Thymus (tissue), 14 donors: ENCODE measurements at places on chromosomes 11 and 22. TPM values are rescaled to one million over a fixed set of nuclear protein-coding genes. Genes with fewer than 3 reads are reported as not detected.

Gene SMTNL1
- total RNA-seq: 0.05 TPM

Gene CREB3L1
- 1.3 TPM for total RNA-seq

Gene MFRP
- not detected for total RNA-seq

Gene METTL15
- 8.5 TPM for total RNA-seq

DNA sequence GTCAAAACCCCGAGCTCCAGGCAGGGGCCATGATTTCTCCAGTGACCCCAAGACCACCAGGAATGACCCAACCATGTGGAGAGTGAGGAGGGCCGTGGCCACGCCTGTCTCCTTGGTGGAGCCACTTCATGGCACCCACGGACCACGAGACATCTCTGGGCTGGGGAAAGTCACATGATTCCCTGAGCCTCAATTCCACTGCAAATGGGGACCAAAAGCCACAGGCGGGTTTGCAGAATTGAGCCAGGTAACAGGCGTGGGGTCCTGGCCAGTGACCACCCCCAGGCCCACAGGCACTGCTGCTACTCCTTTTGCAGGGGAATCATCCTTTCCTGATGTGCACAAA is 178.9 kb downstream of the CTTN start:
- no peak for DNase-seq

GRCh38 chr11:73019449-73019848 is 122.7 kb downstream of the FCHSD2 start:
- DNase-seq: no peak

DNA sequence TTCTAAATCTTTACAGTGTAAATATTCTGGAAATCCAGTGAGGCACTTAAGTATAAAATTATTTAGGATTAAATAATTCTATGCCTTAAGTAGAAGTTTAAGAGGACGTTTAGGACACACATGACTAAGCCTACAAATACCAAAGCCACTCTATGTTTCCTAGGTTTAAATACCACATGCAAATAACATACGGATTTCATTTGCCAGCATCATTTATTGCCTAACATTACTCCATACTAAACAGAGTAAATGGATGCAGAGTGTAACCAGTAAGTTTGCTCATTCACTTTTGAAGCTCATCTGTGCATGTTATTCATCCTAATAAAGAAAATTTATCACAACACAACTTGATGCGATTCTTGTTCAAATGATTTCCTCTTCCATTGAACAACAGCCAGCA is 4.1 kb downstream of the BDNF start:
- DNase-seq: no peak

DNA sequence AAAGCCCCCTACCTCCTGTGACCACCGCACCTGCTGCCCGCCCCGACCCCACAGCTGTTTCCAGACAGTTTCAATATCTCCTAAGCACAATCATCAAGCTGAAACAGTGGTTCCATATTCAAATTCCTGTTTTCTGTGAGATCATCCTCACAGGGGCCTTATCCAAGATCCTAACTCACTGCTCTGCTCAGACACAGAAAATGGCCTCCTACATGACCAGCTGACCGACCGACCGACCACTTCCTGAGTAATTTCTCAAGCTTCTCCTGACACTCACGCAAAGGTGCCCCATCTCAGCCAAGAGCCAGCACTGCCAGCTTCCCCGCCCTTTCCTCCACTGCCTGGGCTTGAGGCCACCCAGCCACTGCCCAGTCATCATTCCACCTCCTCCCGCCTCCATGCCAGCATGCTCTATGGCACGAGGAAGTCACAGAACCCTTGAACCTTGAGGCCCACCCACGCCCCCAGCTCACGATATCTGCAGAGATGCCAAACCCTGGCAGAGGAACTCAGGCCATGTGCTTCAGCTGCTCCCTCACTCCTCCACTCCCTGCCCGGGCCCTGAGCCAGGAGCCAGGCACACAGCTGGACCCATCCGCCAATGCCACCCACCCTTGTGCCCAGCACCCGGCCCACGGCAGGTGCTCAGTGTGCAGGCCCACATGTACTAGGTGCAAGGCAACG is 14.0 kb downstream of the KIAA0930 start:
- no peak for DNase-seq

DNA sequence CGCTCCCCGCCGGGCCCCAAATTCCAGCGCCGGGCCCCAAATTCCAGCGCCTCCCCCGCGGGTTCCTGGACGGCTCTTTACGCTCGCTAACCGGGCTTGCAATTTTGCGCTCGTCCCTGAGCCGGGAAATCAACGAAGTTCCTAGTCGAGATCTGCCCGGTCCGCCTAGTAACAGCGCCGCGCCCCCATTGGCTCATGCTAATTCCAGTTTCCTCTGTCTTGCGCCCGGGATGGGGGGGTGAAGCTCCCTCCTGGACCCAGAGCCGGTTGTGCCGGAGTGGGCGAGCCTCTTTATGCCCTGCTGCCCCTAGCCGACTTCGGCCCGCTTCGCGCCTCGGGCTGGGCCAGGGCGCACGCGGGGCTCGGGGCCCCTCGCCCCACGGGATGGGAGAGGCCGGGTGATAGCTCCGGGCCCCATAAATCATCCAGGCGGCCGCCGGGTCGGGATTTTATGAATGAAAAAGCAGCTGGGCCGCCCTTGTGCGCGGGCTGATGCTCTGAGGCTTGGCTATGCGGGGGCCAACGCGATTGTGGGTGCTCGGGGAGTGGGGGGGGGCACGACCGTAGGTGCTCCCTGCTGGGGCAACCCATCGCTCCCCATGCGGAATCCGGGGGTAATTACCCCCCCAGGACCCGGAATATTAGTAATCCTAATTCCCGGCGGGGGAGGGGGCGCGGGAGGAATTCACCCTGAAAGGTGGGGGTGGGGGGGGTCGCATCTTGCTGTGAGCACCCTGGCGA is 1.8 kb upstream of the CCND1 start:
- DNase-seq: no peak

DNA sequence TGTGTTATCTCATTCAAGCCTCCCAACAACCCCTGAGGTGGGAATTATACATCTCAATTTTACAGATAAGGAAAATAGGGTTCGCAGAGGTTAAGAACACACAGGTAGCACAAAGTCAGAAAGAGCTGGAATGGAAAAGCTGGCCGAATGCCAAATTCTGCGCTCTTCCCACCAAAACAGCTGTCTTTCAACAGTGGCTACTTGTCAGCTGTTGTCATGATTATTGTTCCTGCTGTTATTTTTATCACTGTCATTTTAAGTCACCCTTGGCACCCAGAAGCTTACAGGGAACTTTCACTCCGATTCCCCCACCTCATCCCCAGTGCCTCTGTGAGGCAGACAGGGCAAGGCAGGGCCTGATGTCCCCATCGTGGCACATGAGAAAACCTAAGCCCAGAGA is 74.5 kb upstream of the CSNK2A3 start:
- no peak for DNase-seq

DNA sequence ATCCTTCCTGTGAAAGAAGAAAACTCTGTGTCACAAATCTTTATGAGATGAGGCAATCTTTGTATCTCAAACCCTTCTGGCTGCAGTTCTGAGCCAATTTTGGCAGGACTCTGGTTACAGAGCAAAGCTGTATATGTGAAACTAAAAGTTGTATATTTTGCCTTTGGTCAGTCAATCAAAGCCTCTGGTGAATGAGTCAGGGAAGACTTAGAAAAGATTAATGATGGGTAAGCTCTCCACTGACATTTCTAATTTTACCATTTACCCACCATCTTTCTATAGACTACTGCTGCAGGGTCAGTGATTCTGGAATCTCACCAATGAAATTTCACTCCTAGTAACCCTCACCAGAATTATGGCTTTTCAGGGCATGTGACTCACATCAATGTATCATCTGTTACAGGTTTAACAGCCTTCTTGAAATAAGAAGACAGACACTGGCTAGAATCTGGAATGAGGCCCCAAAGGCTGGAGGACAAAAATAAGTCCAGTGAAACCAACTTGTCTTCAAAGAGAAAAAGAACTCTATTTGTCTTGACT is 43.3 kb downstream of the USP35 start:
- no peak for DNase-seq

- DNase-seq: no peak
Observed at GRCh38 chr22:49209452-49210195, 618.0 kb downstream of the BRD1 start.

GRCh38 chr11:83070731-83071566 is 748 bp downstream of the RAB30 start:
- DNase-seq: peak; percentile 7

DNA sequence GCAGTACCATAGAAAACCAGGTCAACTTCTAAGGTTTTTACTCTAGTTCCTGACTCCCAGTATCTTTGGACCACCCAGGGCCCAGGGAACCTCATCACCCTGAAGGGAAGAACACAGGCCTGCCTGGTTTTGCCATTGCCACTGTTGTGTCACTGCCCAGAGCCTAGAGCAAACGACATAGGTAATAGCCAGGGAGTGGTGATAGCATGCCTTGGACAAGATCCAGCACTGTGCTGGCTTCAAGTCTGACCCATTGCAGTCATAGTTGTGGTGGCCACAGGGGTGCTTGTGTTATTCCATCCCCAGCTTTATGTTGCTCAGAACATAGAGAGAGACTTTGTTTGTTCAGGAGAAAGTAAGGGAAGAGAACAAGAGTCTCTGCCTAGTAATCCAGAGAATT is 2310.2 kb downstream of the LRRC4C start:
- no peak for DNase-seq

- DNase-seq: no peak
Observed at GRCh38 chr11:45927684-45928413, 5.4 kb downstream of the LARGE2 start.

- DNase-seq: no peak
Observed at GRCh38 chr22:29632672-29633071, 29.2 kb downstream of the NF2 start.

GRCh38 chr11:133995066-133995465 is 38.3 kb upstream of the IGSF9B start:
- no peak for DNase-seq
